NCI-H1105 (cell line): ENCODE measurements at places on chromosomes 5 and 9.
A peak's percentile ranks its signal among the peaks of the same experiment; 100 is the strongest.

DNA sequence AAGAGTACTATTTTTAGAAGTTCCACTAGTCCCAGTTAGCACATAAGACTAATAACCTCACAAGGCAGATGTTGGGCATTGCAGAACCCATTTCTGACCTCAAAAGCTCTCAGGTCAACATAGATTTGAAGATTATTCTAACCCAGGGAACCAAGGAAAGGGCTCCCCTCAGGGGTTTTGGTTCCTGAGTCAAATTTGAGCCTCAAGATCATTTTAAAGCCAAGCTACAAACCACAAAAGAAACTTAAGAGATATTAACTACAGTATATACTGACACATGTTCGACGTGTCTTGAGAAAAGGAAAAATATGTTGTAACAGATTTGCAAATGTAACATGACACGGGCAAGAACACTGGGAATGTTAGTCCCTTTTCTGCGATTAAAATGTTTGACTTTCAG lies 88.6 kb downstream of the GNAQ start:
- DNase-seq: no peak

DNA sequence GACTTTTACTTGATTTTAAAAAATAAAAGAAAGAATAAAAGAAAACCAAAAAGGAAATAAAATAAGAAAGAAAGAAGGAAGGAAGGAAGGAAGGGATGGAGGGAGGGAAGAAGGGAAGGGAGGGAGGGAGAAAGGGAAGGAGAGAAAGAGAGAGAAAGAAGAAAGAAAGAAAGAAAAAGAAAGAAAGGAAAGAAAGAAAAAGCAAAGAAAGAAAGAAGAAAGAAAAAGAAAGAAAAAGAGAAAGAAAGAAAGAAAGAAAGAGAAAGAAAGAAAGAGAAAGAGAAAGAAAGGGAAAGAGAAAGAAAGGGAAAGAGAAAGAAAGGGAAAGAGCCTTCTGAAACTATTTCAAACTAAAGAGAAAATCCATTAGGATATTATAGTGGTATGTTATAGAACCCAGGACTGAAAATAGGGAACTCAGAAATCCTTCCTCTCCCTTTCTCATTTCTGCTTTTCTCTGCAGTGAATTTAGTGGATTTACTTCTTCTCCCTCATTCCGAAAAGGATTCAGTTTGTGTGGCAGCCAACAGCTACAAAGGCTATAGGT lies 414.7 kb upstream of the CCNG1 start:
- DNase-seq: no peak

DNA sequence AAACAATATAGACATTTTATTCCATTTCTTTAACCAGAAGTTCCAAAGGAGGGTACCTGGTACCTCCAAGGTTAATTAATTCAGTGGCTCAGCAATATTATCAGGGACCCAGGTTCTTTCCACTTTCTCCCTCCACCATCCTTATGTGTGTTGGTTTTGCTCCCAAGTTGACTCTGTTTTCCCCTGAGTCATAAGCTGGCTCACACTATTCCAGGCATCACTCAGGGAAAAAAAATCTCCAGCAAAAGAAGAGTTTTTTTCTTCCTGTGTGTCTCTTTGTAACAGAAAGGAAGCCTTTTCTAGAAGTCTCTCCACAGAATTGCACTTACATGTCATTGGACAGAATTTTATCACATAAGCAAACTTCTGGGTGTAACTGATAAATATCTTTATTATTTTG lies 31.2 kb upstream of the GALNT10 start:
- no peak for DNase-seq

GRCh38 chr9:136587944-136588662 lies 42.3 kb upstream of the NOTCH1 start:
- no peak for DNase-seq

- DNase-seq: no peak
Measured at GRCh38 chr5:6280425-6281100, 97.8 kb downstream of the MED10 start.

GRCh38 chr5:122707796-122708195 lies 67.1 kb upstream of the SNX2 start:
- no peak for DNase-seq

DNA sequence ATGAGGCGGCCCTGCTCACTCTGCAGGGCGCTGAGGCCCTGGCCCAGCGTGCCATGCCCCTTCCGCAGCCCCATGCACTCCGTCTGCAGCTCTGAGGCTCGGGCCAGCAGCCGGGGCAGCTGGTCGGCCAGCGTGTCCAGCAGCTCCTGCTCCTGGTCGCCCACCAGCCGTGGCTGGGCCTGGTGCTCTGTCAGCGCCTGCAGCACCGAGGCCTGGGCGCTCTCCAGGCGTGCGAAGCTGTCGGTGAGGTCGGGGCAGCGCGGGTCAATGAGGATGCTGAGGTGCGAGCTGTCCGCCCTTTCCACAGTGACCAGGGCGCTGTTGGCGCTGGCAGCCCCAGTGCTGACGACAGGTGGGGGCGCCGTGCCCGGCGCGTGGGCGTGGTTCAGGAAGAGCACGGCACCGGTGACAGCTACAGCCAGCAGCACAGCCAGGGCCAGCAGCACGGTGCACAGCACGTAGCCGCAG lies 9.4 kb downstream of the FIBCD1 start:
- no peak for DNase-seq

GRCh38 chr9:131728546-131728910 lies 11.3 kb downstream of the RAPGEF1 start:
- no peak for DNase-seq

DNA sequence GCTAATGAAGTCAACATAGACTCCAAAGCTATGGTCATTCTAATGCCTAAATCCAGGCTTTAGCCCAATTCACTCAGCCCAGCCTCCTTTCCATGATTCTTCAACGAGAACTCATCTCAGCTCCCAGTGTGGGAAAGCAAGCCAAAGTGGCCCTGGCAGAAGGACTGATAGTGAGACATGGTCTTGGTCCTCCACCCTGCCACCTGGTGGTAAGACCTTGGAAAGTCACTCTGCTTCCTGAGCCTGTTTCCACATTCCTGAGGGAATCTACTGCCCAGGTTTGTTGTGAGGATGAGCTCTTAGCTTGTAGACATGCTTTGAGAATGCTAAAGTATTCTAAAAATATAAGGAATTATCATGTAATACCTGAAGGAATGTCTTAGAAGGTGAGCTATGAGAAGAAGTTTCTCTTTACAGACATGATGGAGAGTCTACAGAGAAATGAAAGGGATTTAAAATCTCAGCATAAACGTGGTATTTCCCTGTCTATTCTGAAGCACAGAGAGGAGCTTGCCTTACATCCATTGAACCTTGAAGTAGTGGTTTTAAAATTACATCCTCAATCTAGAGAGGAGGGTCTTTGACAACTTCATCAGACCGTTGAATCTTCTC lies 173.5 kb downstream of the TRIM32 start:
- peak; percentile 49 for DNase-seq

DNA sequence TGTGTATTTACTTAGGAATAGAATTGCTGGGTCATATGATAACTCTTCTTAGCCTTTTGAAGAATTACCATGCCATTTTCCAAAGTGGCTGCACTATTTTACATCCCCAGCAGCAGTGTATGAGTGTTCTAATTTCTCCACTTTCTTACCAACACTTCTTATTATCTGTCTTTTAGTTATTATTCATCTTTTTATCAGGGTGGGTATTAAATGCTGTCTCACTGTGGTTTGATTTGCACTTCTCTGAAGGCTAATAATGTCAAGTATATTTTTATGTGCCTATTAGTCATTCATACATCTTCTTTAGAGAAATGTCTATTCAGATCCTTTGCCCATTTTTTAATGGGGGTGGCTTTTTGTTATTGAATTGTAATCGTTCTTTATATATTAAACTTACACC lies 36.8 kb downstream of the SLC1A3 start:
- DNase-seq: no peak

DNA sequence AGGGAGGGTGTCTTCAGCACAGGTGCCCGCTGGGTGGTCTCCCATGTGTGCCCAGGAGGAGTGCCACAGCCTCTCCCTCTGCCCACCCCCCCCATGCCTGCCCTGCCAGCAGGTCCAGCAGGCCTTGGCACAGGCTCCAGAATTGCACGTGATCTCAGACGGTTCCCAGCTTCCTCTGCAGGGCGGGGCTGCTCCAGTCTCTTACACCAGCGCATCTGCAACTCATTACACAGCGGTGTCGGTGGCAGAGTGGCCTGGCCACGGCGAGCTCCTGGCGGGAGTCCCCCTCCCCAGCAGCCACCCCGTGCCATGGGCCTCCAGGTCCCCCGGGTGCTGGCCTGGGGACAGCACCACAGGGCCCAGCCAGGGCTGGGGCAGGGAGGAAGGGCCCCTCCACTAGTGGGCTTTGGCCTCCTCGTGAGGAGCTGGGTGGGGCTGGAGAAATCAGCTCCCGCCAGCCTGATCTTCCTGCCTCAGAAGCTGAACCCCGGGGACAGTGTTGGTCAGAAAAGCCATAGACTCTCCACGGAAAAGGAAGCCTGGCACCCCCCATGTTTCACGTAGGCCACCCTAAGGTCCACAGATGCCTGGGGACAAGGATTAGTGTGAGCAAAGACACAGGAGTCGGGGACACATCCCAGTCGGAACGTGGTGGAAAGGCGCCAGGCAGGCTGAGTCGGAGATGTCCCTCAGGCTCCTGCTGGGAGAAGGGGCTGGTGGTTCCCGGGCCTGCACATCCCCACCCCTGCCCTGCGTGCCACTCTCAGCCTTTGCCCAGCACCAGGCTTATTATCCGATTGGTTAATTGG lies 40.2 kb downstream of the RXRA start:
- peak; percentile 75 for DNase-seq

GRCh38 chr5:137174196-137174595 lies 324.9 kb downstream of the SPOCK1 start:
- no peak for DNase-seq

GRCh38 chr5:2149195-2149539 lies 266.4 kb upstream of the IRX4 start:
- DNase-seq: peak; percentile 29

DNA sequence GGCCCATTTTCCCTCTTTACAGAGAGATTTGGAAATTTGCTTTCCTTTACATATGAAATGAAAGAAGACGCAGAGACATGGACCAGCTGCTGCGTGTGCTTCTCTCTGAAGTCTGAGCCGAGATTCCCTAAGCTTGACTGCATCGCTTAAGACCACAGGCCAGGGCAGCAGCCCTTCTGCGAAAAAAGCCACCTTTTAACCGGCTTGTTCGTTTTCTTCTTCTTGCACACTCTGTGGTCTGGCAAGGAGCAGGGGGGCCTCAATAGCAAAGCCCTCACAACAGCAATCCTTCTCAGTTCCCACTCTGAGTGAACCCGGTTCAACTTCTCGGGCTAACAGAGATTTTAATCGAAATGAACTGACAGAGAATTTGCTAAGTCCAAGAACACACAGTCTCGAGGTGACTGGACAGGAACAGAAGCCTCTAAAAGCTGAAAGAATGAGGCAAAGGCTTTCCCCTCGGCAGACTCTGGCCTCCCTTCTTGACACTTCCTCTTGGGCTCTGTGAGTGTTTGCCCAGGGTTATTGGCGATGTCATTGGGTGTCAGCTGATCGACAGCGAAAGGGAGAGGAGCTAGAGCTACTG lies 512.9 kb upstream of the KLF4 start:
- no peak for DNase-seq

DNA sequence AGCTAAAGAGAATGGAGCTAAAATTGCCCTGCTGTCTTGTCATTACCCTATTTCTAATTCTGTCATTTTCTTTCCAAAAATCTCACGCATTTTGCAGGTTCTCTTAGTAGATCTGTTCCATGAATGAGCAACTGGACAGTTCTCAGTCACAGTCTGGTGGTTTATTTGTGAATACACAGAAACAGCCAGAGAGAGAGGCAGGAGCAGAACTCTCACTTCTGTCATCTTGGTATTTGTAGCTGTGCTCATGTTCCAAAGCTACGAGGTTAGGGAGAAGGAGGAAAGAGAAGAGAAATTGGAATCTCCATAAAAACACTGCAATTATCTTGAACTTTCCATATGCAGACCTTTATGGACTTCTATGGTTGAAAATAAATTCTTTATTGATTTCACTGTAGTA lies 118.0 kb upstream of the OR13F1 start:
- DNase-seq: no peak

DNA sequence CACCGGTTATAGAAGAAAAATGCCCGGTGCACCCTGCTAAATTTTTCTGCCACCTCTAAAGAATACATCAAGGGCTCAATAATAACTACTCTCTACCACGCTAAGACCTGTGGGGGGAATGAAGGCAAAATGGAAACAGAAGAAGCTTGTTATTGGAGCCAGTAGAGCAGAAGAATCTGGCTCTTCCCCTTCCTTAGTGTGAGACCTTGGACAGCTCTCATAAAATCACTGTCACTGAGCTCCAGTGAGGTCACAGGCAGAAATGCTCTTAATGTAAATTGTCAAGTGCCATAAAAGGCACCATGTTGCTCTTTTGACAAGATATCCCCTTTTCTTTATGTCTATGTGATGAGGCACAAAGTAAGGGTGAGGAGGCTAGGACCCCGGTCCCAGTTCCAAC lies 74.4 kb downstream of the ASTN2 start:
- DNase-seq: no peak

GRCh38 chr5:110086658-110087388 lies 397.1 kb downstream of the MAN2A1 start:
- DNase-seq: no peak

GRCh38 chr5:8478326-8478725 lies 609.4 kb downstream of the MTRR start:
- DNase-seq: no peak

GRCh38 chr5:4857761-4858160 lies 282.4 kb upstream of the ADAMTS16 start:
- DNase-seq: no peak

DNA sequence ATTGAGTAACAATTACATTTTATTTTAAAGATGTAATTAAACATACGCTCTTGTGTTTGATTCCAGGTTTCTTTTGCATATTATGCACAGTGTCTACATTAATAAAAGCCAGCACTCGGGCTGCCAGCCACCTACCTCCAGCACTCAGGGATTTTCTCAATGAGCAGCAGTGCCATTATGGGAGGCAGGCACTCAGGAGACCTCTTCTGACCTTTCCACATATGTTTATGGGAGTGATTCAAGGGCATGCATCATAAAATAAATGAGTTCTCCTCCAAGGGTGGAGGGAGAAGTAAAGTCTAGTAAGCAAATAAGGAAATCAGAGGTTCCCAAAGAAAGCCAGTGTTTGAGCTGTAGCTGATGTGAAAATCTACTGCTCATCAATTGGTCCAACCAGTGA lies 119.8 kb upstream of the IRX2 start:
- DNase-seq: no peak

DNA sequence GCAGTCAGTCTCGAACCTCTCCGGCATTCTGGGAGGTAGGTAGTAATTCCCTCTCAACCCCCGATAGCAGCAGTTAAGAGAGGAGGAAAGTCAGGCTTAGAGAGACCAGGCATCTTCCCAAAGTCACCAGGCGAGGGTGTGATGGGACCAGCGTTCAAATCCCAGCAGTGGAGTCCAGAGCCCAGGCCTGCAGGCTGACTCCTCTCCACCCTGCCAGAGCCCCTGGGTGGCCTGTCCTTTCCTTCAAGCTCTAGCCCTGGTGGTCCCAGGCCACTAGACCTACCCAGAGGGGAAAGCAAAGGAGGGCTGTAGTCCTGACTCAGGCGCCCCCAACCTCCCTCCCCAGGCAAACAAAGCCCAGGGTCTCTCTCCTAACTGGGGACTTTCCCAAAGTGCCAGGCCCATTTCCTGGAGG lies 4.2 kb upstream of the NR5A1 start:
- no peak for DNase-seq

- DNase-seq: peak; percentile 75
Measured at GRCh38 chr5:52007230-52007858, 624.1 kb downstream of the ISL1 start.
